Stimulated activated CD8-positive, alpha-beta memory T cell treated with anti-CD3 and anti-CD28 coated beads, Interleukin-7, amount 100 ng/mL, for 24 hours (primary cell): ENCODE measurements at places on chromosomes 11 and 22.

- DNase-seq = no peak
Measured at GRCh38 chr11:62853279-62853965, 14.0 kb upstream of the WDR74 start.

- DNase-seq = no peak
Measured at GRCh38 chr11:11980841-11981308, 27.6 kb downstream of the DKK3 start.

- no peak for DNase-seq
Measured at GRCh38 chr22:46815896-46816731, 53.7 kb downstream of the TBC1D22A start.

DNA sequence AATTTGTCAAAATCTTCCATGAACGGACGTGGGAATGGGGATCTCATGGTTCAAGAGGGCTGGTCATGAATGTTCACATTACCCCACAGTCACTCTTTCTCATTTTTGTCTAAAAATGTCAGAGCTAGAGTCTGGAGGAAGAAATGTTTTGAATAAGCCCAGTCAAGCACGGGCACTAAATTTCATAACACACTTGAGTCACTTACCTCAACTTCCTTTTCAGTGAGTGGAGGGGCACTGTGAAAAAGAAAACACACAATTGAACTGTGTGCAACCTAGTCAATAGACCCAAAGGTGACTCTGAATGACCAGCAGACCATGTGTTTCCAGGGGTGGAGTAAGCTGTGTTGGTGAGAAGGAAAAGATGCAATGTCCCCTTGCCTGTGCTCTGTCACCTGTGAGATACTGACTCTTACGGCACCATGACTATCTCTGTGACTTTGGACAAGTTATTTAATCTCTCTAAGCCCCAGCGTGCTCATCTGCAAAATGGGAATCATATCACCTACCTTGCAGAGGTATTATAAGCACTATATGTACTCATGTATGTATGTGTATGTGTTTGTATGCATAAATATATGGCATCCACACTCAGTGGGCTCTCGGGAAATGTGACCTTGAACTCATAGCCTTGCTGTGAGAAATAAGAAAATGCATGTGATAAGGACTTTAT, 38.2 kb upstream of the LYVE1 start:
- DNase-seq = no peak

- no peak for DNase-seq
Measured at GRCh38 chr11:63951779-63952536, 13.2 kb downstream of the NAA40 start.

- DNase-seq = no peak
Measured at GRCh38 chr11:129930296-129930695, 34.9 kb upstream of the NFRKB start.

DNA sequence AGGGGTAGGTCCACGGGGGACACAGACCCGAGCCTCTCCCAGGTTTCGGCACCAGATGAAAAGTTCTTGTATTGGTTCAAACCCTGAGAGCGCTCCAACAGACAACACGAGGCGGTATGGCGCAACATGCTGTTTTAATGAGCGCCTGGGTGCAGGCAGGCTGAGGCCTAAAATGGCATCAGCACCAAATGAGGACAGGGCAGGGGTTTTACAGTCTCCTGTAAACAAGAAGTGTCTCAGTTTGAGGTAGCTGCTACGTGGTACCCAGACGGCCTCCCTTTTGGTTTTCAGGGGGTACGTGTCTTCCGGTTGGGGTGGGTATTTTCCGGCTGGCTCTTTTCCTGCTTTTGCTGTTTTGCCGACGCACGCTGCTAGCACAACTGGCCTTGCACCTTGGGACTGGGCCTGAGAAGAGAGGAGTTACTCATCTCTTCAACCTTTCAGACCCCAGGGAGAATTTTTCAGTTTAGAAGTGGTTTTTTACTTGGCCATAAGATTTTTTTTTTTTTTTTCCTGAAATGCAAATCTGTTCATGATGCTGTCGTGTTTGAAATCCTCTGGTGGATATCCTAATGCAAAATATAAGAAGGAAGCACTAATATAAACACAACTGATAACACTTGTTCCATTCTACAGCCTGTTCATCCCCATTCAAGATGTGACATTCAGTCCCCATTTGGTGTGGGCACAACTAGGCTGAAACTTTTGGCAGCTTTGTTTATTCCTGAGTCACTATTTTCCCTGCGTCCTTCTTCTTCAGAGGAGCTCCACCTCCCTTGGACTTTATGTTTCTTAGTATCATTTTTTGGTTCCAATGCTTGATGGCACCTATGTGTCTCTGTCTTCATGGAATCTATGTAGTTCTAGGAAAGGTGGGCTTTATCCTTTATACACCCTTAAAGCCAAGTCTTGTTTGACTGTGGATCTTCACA, 6.5 kb downstream of the PPFIBP2 start:
- no peak for DNase-seq

DNA sequence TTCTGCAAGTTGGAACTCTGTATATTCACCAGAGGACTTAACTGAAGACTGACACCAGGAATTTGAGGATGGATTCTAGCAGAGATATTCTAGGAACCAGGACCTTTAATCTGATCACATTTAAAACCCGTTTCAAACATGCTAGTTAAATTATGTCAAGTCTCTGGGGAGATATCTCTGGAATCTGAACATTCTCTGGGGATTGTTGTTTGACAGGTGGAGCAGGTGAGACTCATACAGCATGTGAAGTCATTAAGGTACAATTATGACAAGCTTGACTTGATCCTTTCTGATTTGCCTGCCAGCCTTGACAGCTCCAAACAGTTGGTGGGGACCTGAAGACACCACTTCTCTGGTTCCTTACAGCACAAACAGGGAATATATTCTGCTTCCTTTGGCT, 100.3 kb downstream of the FAT3 start:
- no peak for DNase-seq

- no peak for DNase-seq
Measured at GRCh38 chr11:132898021-132898420, 634.3 kb downstream of the OPCML start.

DNA sequence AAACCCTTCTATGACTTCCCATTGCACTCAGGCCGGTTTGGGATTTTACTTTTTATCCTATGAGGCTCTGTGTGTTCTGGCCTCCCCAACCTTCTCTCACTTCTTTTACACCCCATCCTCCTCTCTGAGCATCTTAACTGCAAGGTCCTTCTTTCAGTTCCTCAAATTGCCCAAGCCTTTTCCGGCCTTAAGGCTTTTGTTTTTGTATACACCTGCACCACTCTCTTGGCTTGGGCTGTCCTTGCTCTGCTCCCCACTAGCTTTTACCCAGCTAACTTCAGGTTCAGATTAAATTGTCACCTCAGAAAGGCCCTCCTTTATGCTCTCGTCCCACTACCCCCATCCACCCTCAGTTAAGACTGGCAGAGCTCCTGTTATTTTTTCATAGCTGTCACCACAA, 55.5 kb downstream of the FAM83F start:
- DNase-seq = no peak

DNA sequence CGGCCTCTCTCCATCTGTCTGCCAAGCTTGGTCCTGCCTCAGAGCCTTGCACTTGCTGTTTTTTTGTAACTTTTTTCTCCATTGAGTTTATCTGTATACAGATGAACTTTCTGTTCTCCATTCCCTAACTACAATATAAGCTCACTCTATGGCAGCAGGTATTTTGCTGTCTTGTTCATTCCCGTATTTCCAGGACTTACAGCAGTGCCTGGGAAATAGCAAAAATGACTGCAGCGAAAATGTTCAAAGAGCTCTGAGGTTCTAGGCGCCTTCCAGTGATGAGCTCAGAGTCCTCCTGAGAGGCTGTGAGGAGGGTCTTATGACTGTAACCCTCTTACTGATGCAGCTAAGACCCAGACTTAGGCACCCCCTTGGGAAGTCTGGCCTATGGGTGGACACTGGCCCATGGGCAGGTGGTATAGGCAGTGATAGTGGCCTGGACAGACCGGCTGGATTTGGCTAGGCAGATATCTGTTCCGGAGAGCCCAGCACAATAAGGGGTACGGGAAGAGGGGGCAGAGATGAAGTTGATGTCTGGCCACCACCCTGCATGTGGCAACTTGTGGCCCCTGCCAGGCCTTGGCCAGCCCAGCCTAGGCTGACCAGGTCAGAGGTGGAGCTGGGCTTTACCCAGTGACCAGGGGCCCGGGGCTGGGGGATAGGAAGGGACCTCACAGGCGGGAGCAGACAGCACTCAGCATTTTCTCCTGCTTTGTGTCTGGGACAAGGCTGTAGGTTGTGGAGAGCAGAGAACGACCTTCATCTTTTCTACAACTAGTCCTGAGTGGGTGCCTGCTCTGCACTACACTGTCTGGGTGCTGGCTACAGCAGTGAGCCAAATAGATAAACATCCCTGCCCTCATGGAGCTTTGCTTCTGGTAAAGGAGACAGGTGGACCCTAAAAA, 4.6 kb downstream of the ATF4 start:
- DNase-seq = no peak

DNA sequence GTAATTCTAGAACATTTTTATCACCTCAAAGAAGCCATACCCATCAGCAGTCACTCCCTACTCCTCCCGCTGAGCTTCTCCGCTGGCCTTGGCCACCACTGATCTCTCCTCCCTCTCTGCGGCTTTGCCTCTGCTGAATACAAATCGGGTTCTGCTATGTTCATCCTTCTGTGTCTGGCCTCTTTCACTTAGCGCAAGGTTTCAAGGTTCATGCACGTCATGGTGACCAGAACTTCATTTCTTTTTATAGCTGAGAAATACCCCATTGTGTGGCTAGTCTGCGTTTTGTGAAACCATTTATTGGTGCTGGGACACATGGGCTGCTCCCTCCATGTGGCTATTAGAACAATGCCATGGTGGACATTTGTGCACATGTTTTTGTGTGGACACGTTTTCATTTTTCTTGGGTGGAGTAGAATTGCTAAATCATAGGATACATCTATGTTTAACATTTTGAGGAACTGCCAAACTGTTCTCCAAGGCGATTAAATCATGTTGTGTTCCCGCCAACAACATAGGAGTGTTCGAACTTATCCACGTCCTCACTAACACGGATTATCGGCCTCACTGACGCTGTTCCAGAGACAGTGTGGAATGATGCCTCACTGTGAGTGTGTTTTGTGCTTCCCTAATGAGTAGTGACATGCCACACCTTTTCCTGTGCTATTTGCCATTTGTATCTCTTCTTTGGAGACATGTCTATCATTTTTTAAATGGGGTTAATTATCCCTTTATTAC, 24.2 kb upstream of the KRTAP5-6 start:
- no peak for DNase-seq

DNA sequence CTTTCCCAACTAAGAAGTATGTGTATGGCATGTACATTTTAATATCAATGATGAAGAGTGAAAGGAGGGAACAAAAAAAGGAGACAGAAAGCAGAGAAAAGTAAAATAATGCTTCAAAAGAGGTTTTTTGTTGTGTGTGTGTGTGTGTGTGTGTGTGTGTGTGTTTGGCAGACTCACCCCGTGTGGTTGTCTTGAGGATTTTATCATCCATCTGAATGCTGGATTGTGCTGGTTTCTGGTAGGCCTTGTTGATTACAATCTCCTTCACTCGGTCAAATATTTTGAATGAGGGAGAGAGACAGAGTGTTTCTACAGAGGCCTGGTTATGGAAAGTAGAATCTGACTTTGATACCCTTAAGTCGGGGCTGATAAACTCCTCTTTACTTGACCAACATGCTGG, 128.5 kb downstream of the ENTHD1 start:
- no peak for DNase-seq

DNA sequence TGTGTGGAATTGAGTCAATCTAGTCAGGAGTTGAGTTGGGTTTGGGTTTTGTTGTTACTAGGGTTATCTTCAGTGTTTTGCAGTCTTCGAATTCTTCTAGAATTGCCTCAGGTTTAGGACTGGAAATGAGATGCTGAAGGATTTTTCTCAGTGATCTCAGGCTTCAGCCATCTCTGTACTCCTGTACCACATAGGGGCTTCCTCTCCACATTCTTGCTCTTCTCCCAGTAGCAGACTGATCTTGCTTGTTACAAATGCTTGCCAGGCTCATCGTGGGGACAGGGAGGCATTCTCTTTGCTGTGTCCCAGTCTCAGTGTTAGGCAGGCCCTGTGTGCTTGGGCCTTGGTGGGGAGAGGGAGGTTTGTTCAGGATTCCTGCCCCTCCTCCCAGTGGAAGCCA, 96.1 kb downstream of the LRRC32 start:
- DNase-seq = no peak

GRCh38 chr22:25363474-25363873, 144.0 kb downstream of the CRYBB2 start:
- no peak for DNase-seq

DNA sequence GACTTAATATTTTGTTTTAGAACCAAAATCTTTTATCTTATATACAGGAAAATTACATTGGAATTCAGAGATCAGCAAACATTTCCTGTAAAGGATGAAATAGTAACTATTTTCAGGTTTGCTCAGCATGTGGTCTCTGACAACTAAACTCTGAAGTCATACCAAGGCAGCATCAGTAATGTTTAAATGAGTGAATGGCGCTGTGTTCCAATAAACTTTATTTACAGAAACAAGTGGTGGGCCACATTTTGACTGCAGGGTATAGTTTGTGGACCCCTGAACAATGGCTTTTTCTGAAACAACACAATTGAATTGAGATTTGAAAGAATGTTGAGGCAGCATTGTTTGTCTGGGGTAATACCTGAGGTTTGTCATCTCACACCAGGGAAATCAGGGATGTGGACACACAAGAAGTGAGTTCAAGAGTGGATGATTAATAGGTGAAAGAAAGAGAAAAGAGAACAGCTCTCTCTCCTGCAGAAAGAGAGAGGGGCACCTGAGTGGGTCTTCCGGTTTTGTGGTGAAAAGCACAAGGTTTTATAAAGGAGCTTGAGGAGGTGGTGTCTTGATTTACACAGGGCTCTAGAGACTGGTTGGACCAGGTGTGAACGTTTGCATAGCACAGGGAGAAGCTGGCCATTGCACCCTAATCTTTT, 113.5 kb upstream of the VPREB1 start:
- DNase-seq = no peak

DNA sequence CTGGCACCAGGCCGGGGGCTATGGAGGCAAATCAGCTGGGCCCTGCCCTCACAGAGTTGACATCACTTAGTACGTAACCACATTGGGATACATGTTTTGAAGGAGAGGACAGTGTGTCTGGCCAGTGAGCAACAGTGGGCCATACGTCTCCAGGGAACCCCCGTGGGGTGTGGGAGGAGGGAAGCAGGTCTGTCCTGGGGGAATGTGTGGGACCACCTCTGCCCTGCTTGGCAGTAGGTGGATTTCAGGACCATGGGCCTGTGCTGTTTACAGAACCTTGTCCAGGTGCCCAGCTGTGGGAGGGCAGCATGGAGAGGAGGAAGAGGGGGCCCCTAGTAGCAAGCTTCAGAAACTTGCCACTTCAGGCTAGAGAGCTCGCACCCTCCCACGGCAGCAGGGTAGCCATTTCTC, 21.0 kb downstream of the P2RY2 start:
- no peak for DNase-seq
